ENCODE measurements at places on chromosomes 12 and 14.

DNA sequence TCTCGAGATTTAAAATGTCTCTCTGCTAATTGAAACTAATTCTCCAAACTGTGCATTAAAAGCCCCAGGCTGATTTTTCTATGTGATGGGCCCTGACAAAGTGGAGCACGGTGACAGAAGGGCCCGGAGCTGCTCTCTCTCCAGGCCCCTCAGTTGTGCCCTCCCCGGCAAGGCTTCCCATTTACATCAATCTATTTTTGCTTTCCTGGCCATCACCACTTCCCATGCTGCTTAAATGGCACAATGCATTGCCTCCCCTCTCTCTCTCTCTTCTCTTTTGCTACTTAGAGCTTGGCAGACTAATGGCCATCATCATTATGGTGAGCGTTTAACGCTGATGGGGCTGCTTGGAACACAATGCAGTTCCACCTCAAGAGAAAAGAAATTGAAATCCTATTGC is 270.7 kb upstream of the DIO3 start:
- DNase-seq = no peak

DNA sequence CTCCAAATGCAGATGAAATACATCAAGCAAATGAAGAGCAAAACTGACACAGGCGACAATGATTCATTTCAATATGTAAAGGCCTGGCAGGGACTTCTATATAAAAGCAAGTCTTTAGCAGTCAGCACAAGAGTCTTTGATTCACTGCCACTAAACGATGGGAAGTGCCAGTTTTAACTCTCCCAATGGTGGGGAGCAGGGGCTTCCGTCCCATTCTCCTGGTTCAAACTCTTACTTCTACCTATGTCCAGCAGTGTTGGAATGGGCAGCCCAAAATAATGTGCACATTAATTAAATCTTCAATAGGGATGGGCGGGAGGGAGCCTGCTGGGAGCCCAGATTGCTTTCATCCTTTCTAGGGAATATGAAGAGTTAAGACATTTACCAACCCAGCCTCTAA is 97.5 kb upstream of the MDM1 start:
- DNase-seq = no peak

- DNase-seq = peak; percentile 89
Observed at GRCh38 chr12:127509066-127509778, 757.7 kb upstream of the TMEM132C start.

DNA sequence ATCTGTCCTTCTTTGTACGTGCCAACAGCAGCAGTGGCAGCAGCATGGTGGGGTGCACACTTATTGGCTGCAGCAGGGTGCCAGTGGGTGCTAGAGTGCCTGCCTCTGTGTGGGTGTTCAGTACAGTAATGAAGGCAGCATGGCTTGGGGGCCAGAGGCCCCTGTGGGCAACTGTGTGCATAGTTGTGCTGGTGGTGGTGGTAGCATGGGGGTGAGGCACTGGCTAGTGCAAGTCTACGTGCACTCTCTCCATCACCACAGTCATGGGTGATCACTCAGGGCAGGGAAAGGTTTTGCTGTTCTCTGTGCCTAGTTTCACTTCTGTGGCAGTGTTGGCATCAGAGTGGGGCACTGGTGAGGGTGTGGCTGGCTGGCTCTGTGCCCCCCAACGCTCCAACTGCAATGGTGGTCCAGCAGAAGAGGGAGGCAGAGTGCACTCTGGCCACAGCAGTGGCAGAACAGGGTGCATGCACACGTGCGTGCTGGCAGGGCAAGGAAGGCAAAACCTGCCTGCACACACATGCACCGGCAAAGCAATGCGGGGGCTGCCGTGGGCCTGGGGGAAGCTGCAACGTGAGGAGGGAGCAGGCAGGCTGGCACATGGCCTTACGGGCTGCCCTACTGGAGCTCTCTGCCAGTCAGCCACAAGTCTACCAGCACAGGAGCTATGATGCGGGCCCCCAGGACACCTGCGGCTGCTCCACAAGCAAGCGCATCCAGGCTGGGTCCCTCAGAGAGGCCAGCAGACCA is 60.1 kb downstream of the CRACR2A start:
- no peak for DNase-seq

GRCh38 chr12:51923506-51924365 is 16.4 kb downstream of the ACVRL1 start:
- no peak for DNase-seq

DNA sequence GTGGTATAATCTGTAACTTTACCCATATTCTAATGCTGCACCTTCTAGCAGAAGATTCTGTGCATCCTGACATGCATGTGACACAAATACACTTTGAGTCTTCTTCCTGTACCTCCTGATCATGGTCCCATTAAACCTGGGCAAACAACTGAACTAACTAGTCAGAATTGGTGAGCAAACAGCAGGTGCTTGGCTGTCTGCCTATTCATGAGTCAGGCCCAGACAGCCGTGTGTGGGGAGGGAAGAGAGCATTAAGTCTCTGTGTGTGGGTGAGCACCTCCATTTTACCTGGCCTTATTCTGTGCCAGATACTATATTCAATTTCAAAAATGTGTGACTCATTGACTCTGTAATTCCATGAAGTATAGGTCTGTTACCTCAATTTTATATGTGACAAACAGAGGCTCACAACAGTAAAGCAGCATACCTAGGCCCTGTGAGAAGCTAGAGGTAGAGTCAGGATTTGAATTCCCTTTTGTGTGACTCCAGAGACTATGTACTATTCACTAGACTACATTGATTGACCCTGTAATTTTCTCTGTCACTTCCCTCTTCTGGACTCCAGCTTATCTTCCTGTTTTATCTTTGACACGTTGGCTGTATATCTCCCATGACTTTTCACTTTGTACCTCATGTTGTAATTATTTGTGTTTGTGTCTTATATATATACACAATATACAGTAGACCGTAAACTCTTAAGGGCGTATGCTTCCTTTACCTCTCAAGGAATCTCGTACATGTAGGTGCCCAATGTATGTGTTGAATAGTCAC is 32.2 kb downstream of the SUSD6 start:
- DNase-seq = peak; percentile 84

DNA sequence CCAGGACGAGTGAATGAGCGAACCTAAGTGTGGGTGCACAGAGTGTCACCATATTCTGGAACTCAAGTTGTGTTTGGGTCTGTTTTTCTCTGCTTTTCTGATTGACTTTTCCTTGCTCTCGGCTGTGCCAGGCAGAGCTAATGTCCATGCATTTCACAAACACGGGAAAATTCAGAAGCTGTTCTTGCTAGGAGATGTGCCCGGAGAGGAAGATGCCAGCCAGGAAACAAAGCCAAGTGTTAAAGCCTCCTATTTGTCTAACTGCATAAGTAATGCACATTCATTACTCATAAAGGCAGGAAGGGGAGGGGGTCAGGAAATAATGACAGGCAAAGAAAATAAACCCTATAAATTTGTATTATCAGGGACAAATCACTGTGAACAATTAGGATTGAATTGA is 250.4 kb upstream of the SFSWAP start:
- DNase-seq = no peak

- DNase-seq = no peak
Observed at GRCh38 chr12:94245631-94246383, 97.4 kb downstream of the PLXNC1 start.

DNA sequence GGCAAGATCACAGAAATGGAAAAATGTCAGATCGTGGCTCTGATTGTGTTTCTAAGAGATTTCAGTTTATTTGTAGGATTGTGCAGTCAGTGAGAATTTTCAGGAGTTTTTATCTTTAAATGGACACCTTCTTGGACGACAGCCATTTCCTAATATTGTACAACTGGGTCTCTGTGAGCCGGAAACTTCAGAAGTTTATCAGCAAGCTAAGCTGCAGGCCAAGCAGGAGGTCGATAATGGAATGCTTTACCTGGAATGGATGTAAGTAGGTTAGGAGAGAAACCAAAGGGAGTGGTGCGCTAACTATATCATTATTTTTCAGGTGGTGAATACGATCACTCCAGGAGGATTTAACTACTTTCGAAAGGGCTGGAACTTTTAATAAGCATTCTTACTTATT is 26.4 kb downstream of the APAF1 start:
- DNase-seq = no peak

- DNase-seq = no peak
Observed at GRCh38 chr14:92108345-92109254, 2.2 kb upstream of the ATXN3 start.

All from IMR-90 (cell line).